ENCODE measurements at places on chromosomes 11 and 22.

DNA sequence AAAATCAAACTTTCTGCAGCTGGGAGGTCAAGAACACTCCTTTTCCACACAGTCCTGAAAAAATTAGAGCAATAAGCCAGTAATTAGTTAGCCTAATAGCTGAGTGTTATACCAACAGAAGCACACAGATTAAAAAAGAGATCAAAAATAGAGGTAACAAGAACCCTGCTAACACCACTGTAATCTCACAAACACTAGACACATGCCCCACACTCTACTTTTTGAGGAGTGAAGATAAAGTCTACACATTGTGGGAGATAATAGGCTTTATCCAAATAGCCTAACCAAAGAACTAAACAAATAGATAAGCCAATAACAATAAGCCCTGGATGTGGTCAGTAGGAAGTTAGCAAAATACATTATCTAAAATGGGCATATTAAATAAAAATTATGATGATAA lies 372.7 kb upstream of the ANO5 start:
- no peak for DNase-seq
- no peak overlapping the region for H3K4me3 ChIP-seq
- H3K27ac ChIP-seq: no peak overlapping the region
- no peaks in the 10 kb centered on the region for H3K36me3 ChIP-seq
- no peaks in the 10 kb centered on the region for H3K27me3 ChIP-seq

DNA sequence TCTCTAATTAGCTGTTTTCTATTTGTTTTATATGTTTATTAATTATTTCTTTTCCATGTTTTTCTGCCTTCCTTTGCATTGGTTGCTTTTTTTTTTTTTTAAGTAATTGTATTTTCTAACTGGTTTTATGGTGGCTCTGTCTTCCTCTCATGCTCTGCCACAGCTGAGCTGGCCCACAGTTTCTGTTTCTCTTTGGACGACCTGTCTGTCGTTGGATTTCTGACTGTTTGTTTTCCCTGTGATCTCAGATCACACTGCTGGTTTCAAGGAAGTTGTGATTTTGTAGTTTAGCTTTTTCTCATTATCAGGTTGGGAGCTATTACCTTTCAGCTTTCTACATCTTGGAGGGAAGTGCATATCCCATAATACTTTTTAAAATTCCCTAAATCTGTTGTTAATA lies 15.9 kb upstream of the OR6M1 start:
- H3K4me3 ChIP-seq: no peak overlapping the region
- H3K27ac ChIP-seq: peak overlapping the region; percentile 26
- peaks cover 18% of the 10 kb centered on the region for H3K4me1 ChIP-seq
- H3K27me3 ChIP-seq: no peaks in the 10 kb centered on the region

- H3K4me3 ChIP-seq: no peak overlapping the region
- peak; percentile 69 for DNase-seq
- no peaks in the 10 kb centered on the region for H3K36me3 ChIP-seq
- no peak overlapping the region for H3K27ac ChIP-seq
Observed at GRCh38 chr22:23608583-23608982, 23.5 kb downstream of the DRICH1 start.

DNA sequence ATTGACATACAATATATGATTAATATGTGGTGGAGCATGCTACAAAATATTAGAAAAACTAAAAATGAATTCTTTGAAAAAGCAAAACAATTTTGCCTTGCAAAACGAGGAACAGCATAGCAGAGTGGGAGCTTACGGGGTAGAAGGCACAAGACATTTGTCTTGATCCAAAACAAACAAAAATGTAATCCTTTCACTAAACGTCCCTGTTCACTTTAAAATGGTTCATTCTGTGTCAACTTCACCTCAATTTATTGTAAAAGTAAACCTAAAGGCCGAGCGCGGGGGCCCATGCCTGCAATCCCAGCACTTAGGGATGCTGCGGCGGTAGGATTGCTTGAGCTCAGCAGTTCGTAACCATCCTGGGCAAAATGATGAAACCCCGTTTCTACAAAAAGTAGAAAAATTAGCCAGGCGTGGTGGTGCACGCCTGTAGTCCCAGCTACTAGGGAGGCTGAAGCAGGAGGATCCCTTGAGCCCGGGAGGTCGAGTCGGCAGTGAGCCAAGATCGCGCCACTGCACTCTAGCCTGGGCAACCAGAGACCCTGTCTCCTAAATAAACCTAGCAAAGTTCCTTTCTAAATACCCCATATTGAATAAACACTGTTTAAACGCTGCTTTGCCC lies 2.0 kb downstream of the PRDM10 start:
- no peak for DNase-seq
- H3K4me1 ChIP-seq: peaks cover 48% of the 10 kb centered on the region
- peaks cover 13% of the 10 kb centered on the region for H3K36me3 ChIP-seq
- H3K27ac ChIP-seq: no peak overlapping the region

DNA sequence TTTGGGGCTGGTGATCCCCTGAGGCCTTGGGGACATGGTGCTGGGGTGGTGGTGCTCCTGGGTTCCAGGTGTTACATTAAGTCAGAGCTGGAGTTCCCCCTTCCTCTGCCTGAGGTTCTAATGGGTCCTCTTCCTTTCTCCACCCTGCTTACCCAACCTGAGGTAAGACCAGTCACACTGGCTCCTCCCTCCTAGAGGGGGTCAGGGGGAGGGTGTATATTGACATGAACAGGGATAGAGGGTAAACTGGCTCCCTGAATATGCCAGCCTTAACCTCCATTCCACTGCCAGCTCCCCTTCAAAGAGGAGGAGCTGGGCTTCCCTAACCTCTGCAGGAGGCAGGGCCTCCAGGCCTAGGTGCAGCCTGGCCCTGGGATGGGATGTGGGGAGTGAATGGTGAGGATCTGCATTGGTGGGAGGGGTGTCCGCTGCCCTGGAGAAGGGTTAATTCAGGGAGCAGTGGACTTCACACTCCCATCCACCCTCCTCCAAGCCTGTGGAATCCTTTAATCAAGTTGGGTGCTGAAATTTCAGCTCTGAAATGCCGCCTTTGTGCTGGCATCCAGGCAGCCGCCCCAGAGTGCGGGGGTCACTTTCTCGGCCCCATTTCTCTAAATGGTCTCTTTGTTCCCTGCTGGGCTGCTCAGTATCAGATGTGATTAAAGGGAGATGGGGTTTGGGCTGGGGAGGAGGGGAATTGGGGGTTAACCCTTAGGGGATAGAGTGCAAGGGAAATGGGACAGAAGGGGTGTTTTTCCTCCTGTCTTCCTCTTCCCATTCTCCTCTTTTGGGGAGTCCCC lies 15.2 kb downstream of the POLR2F start:
- no peak for DNase-seq
- H3K4me1 ChIP-seq: peaks cover 25% of the 10 kb centered on the region
- no peaks in the 10 kb centered on the region for H3K27me3 ChIP-seq
- H3K4me3 ChIP-seq: no peak overlapping the region
- peaks cover 32% of the 10 kb centered on the region for H3K36me3 ChIP-seq
- no peak overlapping the region for H3K27ac ChIP-seq

GRCh38 chr11:65060913-65061408 lies 2.6 kb upstream of the NAALADL1 start:
- DNase-seq: peak; percentile 62
- peak overlapping the region; percentile 91 for H3K27ac ChIP-seq
- H3K4me1 ChIP-seq: peaks cover 4% of the 10 kb centered on the region
- no peak overlapping the region for H3K4me3 ChIP-seq
- no peaks in the 10 kb centered on the region for H3K27me3 ChIP-seq

DNA sequence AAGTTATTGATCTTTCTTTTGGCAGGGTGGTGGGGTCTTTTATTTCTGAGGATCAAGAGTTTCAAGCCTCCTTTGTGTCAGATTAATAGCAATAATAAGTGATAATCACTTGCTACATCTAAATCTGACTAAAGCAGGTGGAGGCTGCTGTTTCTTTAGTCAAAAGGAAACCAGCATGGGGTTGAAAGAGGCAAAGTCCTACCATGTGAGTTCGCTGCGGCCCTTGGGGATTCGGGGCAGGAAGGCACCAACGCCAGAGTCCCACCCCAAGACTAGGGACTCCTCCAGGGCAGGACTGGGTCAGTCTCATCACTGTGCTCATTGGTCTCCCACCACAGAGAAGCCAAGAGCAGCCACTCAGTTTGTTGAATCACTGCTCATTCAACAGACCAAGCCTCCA lies 73.0 kb downstream of the TENM4 start:
- H3K4me3 ChIP-seq: no peak overlapping the region
- no peaks in the 10 kb centered on the region for H3K27me3 ChIP-seq
- H3K4me1 ChIP-seq: peaks cover 34% of the 10 kb centered on the region
- H3K36me3 ChIP-seq: no peaks in the 10 kb centered on the region
- no peak for DNase-seq
- no peak overlapping the region for H3K27ac ChIP-seq

GRCh38 chr22:28123989-28124766 lies 205.1 kb upstream of the PITPNB start:
- H3K4me3 ChIP-seq: no peak overlapping the region
- peaks cover 18% of the 10 kb centered on the region for H3K4me1 ChIP-seq
- H3K27me3 ChIP-seq: no peaks in the 10 kb centered on the region
- H3K36me3 ChIP-seq: no peaks in the 10 kb centered on the region

All from WTC11 (cell line).